ENCODE measurements at places on chromosomes 1 and 21.

DNA sequence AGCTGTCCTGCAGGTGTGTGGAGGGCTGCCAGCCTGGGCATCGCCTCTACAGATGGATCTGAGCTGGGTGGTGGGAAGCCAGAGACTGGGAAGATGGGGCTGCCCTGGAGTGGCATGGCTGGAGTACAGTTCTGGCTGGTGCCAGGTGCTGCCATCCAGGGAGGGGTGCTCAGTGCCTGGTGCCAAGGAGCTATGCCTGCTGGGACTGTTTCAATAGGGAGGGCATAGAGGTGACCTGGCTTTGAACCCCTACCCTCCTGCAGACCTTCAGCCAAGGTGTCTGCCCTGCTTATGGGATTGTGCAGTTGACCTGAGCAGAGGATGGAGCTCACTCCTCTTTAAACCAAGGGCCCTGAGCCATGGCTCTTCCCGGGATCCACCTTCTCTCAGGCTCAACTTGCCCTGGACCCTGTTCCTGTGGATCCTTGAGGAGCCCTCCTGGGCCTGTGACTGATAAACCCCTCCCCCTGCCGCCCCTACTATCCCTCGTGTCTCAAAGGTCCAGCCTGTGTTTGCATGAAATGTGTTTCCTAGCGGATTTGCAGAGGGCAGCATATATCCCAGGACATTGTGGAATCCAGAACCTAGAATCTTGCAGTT is 48.7 kb downstream of the PTPRU start:
- no peak for DNase-seq

- DNase-seq: no peak
Observed at GRCh38 chr1:109877776-109878175, 32.9 kb upstream of the CSF1 start.

GRCh38 chr1:62462370-62462769 is 25.5 kb downstream of the USP1 start:
- DNase-seq: no peak

- DNase-seq: peak; percentile 43
Observed at GRCh38 chr1:226217273-226217672, 6.2 kb upstream of the MIXL1 start.

GRCh38 chr1:3563125-3563524 is 48.2 kb downstream of the MEGF6 start:
- no peak for DNase-seq

GRCh38 chr21:31190516-31190915 is 152.2 kb upstream of the KRTAP19-8 start:
- DNase-seq: no peak

DNA sequence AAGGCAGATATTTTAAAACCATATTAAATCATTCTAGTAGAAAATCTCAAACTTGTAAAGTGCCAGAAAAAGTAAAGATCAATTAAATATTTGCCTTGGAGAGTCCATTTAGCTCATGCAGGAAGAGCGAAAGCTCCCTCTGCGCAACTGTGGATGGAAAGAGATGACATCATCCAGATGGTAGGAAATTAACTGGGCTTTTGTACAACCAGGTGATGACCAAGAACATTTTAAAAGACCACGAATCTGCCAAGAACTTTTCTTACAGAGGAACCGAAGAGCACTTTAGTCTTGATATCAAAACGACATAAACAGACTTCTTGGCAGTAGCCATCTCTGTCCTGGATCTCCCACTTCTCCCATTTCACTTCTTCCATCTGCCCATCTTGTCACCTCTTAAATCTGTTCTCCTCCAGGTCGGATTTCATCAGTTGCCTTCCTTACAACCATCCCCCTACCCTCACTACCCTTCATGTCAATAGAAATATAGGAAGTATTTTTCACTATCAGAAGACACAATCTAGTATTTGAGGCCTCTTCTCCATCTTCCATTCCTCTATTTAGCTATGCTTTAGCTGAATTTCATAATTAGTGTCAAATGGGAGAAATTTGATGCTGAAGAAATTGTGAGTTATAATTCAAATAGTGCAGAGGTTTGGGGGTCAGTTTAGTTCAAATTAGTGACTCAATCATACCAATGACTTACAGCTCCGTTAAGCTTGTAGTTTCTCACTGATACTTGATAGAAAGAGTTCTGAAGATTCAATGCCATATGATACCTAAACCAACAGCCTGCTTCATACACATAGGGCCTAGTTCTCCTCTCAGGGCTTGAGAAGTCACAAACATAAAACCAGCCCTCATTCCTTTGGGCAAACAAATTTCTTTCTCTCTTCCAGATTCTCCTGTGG is 22.0 kb upstream of the DNASE2B start:
- DNase-seq: no peak

DNA sequence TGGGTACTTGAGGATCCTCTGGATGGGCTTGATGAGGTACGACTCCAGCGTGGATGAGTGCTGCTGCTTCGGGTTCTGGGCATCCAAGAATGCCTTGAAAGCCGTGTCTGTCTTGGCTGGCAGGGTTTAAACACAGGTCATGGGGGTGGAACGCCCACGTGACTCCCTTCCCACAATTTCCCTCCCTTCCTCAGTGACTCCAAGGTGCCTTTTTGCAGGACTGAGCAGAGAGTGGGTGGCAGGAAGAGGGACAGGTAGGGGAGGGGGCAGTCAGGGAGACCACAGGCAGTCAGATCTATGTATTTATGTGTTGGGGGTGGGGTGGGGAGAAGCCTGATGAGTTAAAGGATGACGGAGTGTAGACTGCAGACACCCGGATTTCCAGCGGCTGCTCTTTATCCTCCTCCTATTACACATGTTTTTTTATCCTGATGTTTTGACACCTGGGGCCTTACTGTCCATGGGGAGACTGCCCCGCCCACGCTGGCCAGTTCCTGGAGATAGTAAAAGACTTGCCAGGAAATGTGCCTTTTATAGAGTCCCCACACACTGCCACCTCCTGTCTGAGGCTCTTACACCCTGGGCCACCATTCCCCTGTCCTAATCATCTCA is 103.2 kb upstream of the KRTAP19-8 start:
- DNase-seq: no peak

DNA sequence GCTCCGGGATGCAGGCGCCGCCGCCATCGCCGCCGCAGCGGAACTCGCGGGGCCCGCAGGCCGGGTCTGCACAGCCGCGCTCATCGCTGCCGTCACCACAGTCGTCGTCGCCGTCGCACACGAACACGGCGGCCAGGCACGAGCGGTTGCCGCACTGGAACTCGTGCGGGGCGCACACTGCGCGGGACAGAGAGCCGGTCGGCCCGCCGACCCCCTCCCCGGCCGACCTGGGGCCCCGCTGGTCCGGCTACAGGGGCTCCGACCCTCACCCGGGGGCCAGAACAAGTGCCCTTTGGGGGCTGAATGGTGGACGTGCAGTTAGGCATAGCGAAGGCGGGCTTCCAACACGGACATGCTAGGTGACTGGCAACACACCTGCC is 38.6 kb upstream of the MAGOH start:
- DNase-seq: no peak

DNA sequence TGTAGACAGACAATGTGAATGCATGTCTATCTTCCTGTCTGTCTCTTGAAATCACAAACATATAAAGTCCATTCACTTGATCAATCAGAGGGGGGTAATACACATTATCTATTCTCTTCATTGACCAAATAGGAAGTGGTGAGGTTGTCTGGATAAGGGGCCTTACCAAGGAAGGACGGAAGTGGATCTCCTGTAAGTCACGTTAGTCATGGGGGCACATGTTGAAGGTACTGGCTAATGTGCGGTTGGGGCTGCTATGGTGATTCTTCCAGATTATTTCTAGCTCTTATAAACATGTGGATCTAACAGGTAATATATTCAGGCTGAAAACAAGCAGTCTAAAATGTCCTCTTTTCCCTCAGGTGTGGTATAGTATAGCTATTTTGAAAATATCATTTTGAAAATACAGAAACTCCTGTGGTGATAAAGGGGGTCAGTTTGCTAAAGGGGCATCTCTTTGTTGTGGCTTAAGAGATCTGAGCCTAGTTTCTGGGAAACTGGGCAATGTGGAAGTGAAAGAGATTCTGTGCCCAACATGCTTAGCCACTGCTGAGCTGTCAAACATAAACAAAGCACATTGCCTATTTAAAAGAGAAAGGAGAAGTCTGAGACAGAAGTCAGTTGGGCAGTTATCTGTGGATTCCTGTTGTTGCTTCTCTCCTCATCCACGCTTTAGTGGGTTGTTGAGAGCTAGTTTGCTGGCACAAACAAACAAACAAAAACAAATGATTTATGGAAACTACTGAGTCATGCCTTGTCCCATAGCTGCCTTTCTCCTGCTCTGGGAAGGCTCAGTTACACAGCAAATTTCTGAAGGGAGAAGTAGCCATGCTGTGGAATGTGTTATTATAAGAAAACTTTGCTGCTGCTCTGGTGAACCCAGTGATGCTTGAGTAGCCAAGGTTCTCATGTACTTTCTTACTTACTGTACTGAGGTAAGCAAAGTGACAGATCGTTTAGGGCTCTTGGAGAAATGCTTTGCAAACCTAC is 166.9 kb downstream of the HLX start:
- peak; percentile 35 for DNase-seq

DNA sequence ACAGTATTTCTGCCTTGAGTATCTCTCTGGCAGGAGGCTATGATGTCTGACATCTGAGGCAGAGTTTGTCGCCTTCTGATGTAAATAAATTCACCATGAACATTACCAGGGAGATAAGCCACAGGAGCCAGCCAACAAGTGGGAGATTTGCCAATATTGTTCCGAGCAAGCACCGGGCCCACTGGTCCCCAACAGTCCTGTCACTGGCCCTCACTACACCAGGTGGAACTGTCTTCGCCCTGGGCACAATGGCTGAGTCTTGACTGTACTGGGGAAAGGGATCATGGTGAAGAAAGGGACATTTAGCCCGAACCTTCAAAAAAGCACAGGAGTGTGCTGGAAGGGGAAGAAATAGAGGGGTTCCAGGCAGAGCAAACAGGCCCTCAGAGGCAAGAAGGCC is 57.4 kb downstream of the HMGB4 start:
- no peak for DNase-seq

- DNase-seq: peak; percentile 25
Observed at GRCh38 chr1:199612976-199613774, 414.3 kb upstream of the NR5A2 start.

DNA sequence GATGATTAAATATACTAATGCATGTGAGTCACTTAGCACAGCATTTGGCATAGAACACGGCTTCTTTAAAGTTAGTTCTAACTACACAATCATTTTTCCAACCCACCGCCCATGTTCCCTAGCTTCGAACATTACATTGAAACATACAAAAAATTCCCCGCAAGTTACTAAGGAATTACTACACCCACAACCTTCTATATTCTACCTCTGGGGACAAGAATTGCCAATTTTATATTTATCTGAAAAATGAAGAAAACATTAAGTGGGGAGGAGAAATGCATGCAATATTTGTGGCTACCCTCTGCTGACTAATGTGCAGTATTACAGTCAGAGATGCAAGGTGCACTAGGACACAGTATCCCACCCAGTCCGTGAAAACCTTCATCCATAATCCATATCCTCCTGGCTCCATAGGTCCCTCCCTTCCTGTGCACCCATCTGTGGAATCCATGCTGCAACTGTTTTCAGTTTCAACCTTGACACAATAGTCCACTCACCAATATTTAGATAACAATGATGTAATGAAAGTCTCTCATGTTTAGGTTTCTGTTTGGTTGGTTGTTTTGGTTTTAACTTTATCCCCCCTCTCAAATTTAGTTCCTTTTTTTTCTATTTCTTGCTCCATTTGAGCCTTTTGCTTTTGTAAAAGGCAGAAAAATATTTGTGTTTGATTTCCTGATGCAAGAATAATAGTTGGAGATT is 31.6 kb downstream of the RGS5 start:
- DNase-seq: peak; percentile 74

DNA sequence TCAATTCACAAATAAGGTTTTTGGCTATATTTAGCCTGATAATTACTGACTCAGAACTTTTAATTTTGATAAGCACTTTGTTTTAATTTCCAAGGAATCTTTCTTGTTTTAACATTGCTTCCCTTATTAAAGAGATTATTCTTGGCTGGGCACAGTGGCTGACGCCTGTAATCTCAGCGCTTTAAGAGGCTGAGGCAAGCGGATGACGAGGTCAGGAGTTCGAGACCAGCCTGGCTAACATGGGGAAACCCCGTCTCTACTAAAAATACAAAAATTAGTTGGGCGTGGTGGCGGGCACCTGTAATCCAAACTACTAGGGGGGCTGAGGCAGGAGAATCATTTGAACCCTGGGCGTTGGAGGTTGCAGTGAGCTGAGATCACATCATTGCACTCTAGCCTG is 13.8 kb downstream of the ALG14 start:
- DNase-seq: peak; percentile 21

GRCh38 chr1:116122955-116123757 is 12.0 kb downstream of the MAB21L3 start:
- peak; percentile 96 for DNase-seq

DNA sequence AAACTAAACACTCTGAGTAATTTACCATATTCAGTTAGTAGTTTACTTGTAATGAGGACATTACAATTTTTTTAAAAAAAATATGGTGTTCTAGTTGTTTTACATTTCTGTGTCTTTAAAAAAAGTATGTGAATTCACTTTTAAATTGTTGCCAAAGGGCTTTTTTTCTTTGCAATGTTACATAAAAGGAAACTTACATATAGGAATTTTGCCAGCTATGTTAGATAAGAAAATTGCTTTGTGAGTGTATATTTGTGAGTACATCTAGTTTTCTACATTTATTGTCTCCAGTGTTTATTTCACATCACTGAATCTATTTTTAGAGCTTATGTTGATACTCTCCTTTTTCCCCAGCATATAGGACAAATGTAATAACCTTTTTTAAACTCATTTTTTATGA is 206.8 kb downstream of the GPR52 start:
- peak; percentile 2 for DNase-seq

DNA sequence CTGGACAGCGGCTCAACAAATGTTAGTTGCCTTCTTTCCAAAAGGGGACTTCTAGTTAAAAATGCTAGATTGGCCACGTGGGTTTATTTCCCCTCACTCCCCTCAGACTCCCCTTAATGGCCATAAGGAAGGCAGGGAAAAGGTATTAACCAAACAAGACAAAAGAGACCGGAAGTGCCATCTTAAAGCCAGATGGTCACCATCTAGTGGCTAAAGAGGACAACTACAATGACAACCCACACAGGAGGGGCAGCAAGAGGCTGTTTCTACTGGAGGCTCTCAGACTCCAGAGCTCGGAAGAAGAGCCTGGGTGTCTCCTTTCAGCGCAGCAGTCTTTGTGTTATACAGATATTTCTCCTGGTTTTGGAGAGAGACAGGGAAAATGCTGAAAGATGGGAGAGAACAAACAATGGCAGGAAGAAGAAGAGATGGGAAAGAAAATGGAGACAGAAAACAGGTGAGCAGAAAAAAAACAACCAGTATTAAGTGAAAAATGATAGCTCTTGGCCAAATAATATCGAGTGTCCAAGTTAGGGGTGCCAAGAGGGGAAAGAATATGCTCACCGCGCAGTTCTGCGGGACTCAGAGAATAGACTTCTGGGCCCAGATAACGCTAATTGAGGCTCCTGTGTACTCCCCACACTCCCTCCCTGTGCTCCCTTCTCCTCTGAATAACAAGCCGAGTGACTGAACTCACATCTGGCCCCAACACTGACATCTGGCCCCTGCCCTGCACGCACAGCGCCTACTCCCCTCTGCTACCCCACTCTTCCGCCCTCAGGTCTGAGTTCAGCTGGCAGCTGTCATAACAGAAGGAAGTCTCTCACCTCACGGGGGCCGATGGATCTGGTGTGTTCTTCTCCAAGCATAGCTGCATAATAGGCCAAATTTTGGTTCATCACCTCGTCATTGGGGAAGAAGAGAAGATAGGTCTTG is 9.6 kb downstream of the P3H1 start:
- peak; percentile 73 for DNase-seq

- DNase-seq: peak; percentile 23
Observed at GRCh38 chr1:152050886-152051675, 14.3 kb upstream of the S100A11 start.
